ENCODE measurements at places on chromosomes 3 and 15.
A peak's percentile ranks its signal among the peaks of the same experiment; 100 is the strongest.

- no peak for DNase-seq
Observed at GRCh38 chr15:65887565-65887964, 18.3 kb downstream of the RAB11A start.

DNA sequence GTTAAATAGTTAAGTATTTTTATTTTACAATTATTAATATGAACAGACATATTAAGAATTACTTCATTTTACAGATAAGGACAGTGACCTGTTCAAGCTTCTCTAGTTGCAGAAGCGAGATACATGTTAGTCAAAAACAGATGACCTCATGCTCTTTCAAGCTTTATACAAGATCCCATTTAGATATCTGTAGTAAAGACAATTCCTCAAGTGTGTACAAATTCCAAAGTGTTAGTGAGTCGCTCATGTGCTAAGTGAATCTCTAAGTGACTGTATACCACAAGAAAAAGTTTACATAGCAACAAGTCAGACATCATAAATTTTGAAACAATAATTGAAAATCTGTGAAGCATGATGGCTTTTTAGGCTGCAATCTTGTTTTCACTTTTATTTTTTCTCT lies 293.8 kb downstream of the ROBO1 start:
- DNase-seq, result no peak

DNA sequence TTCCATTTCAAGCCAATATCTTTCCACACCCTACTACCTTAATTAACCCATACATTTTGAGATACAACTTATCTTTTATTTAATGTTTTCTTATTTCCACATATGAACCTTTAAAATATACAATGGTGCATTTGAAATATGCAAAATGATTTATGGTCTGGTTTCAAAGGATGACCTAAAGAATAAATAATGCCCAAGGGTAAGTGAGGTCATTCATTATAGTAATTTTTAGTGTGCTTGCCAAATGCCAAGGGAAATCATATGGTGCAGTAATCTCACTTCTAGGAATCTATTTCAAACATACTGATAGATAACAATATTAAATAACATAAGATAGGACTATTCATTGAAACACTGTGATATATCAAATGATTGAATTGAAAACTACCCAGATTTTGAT lies 1055.4 kb downstream of the AGBL1 start:
- DNase-seq, result no peak

GRCh38 chr3:184981071-184981470 lies 169.1 kb downstream of the VPS8 start:
- peak; percentile 65 for DNase-seq

DNA sequence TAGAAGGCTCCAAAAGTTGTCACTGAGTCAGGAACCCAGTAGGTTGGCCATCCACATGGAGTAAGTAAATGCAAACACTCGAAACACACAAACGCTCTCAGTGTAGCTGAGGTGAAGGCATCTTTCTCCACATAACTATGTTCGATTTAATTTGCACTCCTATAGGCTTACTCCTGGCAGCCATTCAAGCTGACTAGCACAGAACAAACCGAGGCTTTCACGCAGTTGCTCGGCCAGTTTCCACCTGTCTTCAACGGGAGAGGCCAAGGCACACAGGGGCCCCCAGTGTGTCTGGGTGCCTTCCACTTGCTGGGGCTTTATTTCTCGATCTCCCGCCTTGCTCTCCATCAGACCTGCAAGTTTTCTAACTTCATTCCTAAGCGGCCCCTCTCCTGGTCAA lies 18.9 kb downstream of the RGMA start:
- no peak for DNase-seq

DNA sequence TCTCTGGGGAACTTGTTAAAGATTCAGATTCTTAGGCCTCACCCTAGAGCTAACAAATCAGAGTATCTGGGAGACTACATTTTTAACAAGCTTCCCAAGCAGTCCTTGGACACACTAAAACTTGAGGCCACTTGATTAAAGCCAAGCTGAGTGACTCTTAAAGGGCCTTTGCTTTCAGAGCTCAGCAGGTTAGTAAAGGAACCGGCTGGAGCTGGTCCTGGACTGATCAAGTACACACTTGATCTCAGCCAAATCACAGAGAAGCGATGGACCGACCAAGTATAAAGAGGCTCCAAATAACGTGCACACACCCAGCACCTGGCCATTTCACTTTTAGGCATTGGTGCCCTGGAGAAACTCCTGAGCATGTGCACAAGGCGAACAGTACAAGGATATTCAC lies 12.9 kb upstream of the TM6SF1 start:
- DNase-seq, result no peak

DNA sequence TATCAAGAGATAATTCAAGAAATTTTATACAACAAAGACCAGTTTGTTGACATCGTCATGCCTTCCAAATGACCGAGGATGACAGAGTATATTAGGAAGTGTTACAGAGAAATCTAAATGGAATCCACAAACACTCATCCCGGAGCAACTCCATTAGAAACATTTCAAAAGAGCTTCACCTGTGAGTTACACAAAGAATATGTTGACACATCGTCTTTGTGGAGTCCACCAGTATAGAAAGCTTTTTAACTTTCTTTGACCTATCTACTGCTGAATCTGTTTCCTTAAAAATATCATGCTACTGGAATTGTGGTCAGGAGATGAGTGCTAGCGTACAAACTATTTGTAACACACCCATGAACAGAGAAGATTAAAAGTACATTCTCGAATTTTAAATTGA lies 130.4 kb downstream of the SUCLG2 start:
- no peak for DNase-seq

- no peak for DNase-seq
Observed at GRCh38 chr3:70421506-70421905, 109.1 kb upstream of the MDFIC2 start.

GRCh38 chr3:3853544-3853943 lies 54.3 kb downstream of the LRRN1 start:
- no peak for DNase-seq

DNA sequence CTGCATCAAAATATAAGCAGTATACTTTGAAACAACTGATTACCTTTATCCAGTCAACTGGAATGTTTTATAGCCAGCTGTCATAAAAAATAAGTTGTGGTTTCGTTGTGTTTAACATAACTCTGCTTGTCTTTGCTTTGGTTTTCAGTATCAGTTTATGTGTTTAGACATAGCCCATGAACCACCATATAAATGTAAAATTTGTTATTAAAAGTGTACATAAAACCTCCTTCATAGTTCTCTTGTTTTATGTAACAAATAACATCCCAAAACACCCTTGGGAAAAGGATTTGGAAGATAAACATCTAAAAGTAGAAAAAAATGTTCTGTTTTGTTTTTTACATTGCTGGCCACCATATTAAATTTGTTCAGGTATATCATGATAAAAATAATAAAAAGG lies 347.0 kb upstream of the PROK2 start:
- no peak for DNase-seq

DNA sequence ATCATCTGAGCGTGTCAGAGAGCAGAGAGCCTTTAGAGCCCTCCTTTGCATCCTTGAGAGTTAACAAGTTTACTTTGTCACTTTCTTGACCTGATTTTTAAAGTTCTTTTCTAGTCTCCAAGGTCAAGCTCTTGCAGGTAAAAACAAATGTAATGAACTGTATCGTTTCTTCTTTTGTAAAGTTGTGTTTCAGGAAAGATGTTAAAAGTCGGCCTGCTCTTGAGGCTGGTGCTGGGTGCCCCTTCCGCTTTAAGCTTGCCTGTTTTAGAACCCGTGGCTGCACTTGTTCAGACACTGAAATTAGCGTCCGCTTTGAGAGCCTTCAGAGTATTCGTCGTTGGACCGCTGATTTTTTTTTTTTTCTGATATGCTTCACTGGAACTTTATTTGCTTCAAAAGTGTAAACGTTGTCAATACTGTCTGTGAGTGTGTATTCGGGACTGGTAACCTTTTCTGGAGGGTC lies 52.6 kb upstream of the ULK4 start:
- DNase-seq, result no peak

DNA sequence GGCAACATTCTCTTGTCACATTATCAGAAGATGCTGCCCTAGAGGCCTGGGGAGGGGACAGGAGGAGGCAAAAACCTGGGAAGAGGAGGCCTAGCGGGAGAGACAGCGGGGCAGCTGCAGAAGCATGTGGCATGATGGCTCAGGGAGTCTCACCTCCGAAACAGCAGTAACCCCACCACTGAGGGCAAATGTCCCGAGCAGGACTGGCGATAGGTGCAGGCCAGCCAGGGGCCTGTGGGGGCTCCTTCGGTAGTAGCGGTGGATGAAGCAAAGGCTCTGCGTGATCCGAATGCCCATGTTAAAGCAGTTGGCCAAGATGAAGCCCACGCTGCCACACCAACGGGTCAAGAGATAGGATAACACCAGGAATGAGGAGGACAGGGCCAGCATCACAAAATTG lies 38.0 kb downstream of the RFT1 start:
- no peak for DNase-seq

DNA sequence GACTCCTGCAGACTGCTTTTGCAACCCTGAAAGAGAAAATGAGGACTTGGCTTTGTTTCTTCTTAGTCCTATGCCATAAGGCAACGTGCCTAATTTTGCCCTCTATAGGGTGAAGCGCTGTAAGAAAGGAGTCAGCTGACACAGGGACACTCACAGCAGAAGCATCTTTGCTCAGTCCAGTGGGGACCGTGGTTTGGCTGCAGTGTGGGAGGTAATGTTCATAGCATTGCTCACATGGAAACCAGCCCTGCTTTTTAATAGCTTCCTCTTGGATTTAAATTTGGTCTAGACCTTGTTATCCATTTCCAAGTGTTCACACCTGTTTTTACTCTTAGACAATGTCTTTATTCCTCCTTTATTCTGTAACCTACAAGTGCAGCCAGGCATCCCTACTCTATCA lies 1032.1 kb downstream of the NTRK3 start:
- no peak for DNase-seq

DNA sequence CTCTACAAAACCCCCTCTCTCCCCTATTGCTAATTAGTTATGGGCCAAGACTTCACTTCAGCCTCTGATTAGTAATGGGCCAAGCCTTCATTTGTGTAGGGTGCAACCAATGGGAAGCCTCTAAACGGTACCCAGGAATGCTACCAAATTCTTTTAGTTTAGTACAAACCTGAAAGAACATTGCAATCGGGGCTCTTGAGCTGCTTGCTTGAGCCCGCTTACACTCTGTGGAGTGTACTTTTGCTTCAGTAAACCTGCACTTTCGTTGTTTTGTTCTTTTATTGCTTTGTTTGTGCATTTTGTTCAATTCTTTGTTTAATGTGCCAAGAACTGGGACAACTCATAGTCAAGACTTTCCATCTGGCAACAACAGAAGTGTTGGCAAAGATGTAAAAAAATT lies 26.2 kb downstream of the DNAAF4 start:
- DNase-seq, result no peak

GRCh38 chr3:143124601-143125520 lies 5.3 kb downstream of the CHST2 start:
- no peak for DNase-seq

DNA sequence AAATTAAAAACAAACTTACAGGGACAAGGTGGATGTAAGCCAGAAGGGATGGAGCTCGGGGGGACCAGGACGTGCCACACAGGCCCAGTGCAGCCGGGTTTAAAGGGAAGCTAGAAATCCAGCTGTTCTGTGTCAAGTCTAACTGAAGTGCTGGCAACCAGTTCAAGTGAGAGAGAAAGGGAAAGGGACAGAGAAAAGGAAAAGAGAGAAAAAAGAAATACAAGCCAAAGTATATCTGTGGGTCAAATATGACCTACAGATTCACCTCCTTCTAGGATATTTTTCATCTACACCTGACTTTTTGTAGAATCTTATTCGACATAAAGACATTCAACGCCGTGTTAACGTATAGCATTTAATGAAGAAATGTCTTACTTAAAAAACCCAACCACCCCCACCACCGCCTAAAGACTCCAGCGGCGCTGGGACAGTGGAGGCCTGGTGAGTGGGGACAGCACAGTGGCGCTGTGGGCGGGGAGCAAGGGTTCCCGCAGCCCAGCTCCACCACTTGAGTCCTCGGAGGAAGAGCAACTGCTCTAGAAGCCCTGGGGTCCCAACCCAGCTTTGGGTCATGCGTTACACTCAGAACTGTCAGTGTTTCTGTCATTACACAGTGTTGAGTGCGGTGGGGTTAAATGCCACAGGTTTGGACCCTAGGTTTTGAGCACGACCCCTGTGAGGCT lies 62.3 kb downstream of the CHSY1 start:
- no peak for DNase-seq

- no peak for DNase-seq
Observed at GRCh38 chr15:83491486-83491885, 44.3 kb downstream of the SH3GL3 start.

DNA sequence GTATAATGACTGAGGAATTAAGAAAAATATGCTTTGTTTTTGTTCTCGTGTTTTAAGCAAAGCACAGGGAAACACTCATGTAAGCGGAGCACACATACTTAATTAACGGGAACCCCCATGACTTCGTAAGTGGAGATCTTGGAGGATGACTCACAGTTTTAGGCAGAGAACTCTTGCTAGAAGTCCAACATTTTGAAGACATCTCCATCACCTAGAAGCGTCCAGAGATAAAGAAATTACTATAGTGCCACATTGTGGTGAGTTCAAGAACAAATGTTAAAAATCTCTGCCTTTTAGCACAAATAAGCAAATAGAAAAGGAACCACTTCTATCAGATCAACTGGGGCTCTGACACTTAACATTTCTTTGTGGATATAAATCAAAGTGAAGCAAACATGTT lies 194.1 kb upstream of the ARHGEF26 start:
- DNase-seq, result peak; percentile 10

- peak; percentile 70 for DNase-seq
Observed at GRCh38 chr3:155323063-155323666, 29.7 kb upstream of the STRIT1 start.

DNA sequence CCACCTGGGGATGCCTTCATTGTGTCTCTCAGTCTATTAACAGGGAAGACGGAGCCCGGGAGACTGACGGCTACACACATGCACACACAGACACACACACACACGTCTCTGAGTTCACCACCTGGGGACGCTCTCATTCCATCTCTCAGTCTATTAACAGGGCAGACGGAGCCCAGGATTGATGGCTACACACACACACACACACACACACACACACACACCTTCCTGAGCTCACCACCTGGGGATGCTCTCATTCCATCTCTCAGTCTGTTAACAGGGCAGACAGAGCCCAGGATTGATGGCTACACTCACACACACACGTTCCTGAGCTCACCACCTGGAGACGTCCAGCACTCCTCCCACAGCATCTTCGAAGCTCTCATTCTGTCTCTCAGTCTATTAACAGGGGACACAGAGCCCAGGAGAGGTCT lies 143.9 kb downstream of the OR4M2 start:
- DNase-seq, result no peak

GRCh38 chr15:88161636-88162035 lies 94.9 kb downstream of the NTRK3 start:
- DNase-seq, result no peak

DNA sequence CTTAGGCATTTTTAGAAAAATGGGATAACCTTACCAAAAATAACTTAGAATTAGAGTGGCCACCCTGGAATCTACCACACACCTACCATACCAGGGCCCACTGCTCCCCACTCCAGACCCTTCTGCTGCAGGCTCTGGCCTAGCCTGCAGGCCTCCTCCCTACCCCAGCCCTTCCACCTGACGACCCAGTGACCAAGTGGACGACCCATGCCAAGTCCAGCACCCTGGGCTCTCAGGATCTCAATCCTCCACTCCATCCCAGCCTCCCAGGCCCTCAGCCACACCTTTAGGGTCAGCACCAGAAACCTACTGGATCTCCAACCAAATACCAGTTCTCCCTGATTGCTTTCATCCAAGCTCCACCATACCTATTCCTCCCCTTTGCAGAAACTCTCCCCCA lies 145.8 kb downstream of the TPRA1 start:
- DNase-seq, result no peak

GRCh38 chr3:182521339-182521738 lies 272.0 kb upstream of the ATP11B start:
- no peak for DNase-seq

GRCh38 chr3:151290673-151291072 lies 12.3 kb upstream of the P2RY14 start:
- DNase-seq, result no peak
